Stomach (tissue), 19 donors: ENCODE measurements at places on chromosomes 1 and 21. TPM values are rescaled to one million over a fixed set of nuclear protein-coding genes. Genes with fewer than 3 reads are reported as not detected.

Gene FMOD
- 58.1 TPM for total RNA-seq

Gene TMEM200B
- total RNA-seq = 0.45 TPM

DNA sequence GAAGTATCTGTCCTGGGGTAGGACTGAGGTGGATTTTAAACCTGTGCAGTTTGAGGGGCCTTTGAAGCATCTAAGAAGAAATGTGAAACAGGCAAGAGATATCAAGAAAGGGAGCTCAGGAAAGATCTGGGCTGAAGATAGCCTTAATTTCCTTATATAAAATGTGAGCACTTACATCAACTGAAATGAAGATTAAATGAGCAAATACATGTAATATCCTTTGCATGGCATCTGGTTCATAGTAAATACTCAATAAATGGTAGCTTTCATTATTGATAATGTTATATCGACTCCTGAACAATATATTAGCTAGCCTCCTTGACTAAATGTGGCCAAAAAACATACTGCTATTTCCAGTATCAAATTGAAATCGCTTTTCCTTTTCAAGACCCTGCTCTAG is 2.5 kb downstream of the LIN9 start:
- DNase-seq = no peak

Gene RALGPS2
- 72.3 TPM for total RNA-seq

Gene EFNA3
- total RNA-seq = not detected

DNA sequence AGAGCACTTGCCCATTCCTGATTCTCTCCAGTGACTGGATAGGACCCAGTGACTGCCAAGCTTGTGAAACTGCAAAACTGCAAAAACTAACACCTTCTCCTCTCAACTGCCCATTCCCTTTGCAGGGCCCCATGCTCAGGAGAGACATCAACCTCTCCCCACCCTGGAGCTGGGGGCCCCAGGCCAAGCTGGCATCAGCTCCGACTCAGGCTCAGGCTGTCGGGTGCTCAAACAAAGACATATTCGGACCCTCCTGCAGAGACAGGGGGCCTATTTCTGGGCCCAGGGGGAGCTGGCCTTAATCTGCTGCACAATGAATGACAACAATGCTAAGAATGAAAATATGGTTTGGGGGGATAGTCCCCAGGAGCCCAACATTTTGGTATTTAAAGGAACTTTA is 11.8 kb downstream of the LMX1A start:
- no peak for DNase-seq

Gene SFN
- total RNA-seq = 78.1 TPM

GRCh38 chr1:13983393-13983792 is 283.4 kb downstream of the PRDM2 start:
- no peak for DNase-seq

Gene LRIG2
- 15.6 TPM for total RNA-seq

Gene CCDC28B
- total RNA-seq = 0.45 TPM

DNA sequence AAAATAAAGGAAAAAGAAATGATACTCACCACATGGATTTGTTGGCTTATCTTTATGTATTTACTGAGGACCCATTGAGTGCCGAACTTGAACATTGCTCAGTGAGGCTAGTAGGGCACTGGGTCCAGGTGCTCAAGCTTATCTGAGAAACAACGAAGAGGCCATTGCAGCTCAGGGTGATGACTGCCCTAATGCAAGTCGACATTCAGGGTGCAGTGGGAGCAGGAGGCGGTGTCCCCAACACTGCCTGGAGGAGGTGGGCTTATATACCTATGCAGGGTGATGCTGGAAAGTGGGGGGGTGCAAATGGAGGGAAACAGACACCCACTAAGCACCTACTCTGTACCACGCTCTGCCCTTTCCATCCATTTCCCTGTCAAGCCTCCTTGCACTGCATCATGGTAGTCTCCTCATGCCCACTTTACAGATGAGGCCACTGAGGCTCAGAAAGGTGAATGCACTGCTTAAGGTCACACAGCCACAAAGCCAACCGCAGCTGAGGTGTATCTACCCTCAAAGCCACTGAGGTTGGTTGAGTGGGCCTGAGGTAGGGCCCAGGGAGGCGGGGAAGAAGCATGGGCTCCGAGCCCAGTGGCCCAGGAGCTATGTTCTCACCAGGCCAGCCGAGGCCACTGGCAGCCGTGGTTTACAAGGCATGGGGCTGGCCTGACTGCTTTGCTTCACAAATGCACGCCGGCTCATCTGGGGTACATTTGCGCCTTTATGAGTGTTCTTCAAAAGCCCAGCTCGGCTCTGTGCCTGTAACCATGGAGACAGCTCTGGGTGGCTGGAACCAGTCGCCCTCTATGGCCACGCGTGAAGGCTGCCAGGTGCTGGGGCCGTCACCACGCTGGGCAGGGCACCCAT is 103.8 kb downstream of the EPHB2 start:
- no peak for DNase-seq

GRCh38 chr1:221573756-221574155 is 168.1 kb downstream of the DUSP10 start:
- DNase-seq = no peak

Gene DSCAM
- total RNA-seq = not detected

DNA sequence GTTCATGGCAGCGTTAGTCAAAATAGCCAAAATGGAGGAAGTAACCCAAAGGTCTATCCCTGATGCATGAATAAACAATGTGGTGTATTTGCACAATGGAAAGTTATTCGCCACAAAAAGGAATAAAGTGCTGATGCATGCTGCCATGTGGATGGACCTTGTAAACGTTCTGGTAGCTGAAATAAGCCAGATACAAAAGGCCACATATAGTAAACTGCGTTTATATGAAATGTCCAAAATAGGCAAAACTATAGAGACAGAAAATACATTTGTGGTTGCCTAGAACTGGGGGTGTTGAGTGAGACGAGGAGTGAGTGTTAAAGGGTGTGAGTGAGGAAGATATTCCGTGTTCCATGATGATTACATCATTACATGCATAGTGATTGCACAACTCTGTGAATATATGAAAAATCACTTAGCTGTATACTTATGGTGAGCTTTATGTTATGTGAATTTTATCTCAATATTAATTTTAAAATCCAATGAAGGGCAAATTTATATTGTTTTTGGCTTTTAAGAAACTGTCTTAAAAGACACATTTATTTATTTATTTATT is 321.3 kb downstream of the KIF26B start:
- DNase-seq = no peak

Gene NBPF4
- total RNA-seq = not detected

DNA sequence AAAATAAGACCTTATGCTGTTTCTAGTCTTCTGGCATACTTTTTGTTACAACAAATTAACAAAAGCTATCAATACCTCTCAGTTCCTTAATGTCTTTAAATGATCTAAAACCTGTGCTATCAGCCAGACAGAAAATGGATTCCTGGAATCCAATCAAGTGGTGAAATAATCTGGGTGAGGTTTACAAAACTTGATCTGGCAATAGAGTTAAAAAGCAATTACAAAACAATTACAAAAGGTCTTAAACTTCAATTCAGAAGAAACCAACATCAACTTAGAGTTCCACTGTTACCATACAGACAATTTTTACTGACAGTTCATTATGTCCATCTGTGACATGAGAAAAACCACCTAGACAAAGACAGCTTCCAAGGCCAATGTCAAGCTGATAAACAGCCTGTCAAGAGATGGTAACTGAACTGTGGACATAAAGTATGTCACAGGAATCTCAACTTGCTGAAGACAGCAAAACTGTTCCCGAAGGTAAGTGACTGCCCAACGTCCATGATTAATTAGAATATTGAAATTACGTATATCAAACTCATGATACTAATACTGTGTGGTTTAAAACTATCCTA is 17.4 kb downstream of the ZZZ3 start:
- no peak for DNase-seq

DNA sequence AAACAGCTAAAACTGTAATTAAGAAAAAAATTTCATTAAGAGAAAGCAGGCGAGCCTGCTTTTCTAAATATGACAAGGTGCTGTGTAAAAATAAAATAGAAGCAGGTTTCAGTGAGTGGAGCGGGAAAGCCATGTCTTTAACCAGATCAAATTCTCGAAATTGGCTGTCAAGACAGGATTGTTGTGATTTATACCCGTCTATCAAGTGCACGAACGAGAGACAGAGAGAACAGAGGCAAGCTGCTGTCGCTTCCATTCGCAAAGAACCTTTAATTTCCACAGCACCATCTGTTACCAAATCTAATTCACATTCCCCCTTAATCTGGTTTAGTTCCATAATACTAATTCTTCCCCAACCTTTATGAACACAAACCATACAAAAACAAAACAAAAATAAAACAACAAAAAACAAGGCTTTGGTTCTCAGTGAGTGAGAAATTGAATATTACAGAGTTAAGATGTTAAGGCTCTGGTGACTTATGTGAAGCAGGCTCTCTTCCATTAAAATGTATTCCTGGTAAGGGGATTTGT is 35.0 kb downstream of the ESRRG start:
- no peak for DNase-seq

- no peak for DNase-seq
These were observed 3.1 kb downstream of the TRAF5 start for GRCh38 chr1:211329764-211330201.

GRCh38 chr1:9822897-9823692 is 670 bp downstream of the CLSTN1 start:
- DNase-seq = peak; percentile 64

Gene YRDC
- total RNA-seq = 30.3 TPM

- DNase-seq = no peak
These were observed 277.9 kb upstream of the ADAMTS5 start for GRCh38 chr21:27244776-27245175.

DNA sequence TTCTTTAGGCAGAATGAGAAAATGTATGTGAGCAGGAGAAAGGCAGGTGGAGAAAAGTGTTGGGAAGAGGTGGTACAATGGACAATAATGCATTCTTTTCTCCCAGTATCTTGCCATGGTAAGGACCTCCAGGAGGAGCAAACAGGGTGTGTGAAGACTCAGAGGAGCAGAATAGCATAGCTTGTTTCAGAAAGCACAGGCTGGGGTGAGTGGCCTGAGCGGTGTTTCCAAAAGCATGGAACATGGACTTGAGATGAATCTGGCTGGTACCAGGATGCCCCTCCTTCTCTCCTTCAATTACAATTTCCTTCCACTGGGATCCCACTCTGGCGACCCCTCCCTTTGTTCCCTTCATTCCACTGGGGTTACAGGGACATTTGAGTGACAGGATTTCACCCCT is 123.4 kb upstream of the TNR start:
- DNase-seq = no peak

GRCh38 chr21:44939532-44940115 is at the start of gene SLX9:
TSS of gene SLX9 (plus strand) at chr21:44940029. CDS start at chr21:44940058, 29 bp downstream.
- DNase-seq = peak; percentile 94

- no peak for DNase-seq
These were observed 939 bp upstream of the CCN1 start for GRCh38 chr1:85579622-85580021.

DNA sequence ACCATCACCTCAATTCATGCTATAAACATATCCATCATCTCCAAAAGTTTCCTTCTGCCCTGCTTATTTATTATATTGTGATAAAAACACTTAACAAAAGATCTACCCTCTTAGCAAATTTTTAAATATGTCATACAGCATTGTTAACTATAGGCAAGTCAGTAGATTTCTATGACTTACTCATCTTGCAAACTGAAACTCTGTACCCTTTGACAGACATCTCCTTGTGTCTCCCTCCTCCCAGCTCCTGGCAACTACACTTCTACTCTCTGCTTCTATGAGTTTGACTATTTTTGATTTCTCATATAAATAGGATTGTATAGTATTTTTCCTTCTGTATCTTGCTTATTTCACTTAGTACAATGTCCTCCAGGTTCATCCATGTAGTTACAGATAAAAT is 174.8 kb downstream of the TNFSF18 start:
- DNase-seq = no peak

DNA sequence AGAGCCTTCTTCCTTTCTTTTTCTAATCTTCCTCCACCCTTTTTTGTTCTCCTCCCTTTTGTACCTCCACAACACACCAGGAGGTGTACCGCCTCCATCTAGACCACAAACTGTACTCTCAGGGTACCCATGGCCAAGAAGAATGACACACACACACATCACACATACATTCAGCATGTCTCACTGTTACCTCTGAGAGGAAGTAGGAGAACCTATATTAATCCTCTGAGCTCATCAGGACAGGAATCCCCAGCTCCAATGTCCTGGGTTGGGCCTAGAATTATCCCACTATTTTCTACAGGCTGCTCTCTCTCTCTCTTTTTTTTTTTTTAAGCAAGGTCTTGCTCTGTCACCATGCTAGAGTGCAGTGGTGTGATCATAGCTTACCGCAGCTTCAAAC is 36.7 kb downstream of the ATP2B4 start:
- DNase-seq = no peak

Gene XCL1
- not detected for total RNA-seq

Gene F3
- 36.6 TPM for total RNA-seq

Gene PYHIN1
- total RNA-seq = not detected

- DNase-seq = no peak
These were observed 150.0 kb downstream of the CASZ1 start for GRCh38 chr1:10646347-10646861.

Gene PTGER3
- total RNA-seq = 22.7 TPM

DNA sequence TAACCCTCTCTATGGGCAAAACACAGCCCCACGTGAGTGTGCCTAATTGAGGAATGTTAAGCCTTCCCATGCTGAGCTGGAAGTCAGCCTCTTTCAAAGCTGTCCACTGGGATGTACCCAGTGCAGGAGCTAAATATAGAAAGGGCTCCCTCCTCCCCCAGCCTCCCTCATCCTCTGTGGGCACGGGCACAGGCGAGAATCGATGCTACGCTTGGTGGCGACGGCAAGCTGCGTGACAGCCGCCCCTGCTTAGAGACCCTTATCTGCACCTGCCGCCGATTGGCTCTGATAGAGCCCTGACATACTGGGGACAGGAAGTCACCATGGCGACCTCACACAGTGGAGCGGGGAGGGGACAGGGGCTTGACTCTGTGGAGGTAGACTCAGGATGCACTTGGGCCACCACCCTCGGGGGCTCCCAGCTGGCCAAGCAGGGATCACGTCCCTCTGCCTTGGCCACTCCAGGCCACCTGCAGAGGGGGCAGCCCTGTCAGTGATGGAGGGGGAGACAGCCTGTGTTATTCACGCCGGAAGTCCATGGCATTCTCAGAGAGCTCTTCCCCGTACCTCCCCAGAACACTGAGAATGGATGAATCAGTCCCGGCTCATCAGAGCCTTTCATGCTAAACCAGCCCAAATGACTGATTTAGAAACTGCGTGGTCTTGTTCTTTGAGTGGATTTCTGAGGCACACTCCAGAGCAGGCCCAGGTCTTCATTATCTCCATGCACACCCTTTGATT is 84.8 kb downstream of the KCND3 start:
- no peak for DNase-seq

DNA sequence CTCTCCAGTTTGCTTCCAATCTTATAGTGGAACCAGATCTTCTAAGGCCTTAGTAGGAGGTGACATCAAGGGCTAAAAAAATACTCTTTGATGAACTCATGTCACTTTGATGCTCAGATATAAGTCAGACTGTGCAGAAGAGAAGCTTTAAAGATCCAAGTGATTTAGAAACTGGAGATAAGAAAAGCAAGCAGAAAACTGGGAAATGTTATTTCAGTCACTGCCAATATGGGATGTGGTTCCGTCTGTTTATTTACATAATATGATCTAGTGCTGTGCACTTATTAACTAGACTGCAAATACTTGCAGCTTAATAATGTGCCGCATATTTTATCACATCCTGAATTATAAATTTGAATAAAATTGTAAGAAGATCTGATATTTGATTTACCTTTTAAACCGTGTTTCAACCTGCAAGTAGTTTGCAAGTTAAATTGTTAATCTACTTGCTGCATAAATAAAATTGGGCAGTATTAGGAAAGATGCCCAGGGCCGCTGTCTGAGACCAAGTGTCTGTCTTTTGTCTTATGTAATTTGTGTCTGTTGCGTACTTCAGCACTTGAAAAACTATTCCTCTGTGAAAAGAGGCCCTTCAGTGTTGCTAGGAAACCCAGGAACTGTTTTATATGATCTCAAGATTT is 29.6 kb downstream of the CXADR start:
- DNase-seq = peak; percentile 52

Gene CD52
- 15.2 TPM for total RNA-seq
